CD4-positive, alpha-beta T cell treated with Interleukin-15 for 1 hour (primary cell): ENCODE measurements at places on chromosomes 7 and 10.

DNA sequence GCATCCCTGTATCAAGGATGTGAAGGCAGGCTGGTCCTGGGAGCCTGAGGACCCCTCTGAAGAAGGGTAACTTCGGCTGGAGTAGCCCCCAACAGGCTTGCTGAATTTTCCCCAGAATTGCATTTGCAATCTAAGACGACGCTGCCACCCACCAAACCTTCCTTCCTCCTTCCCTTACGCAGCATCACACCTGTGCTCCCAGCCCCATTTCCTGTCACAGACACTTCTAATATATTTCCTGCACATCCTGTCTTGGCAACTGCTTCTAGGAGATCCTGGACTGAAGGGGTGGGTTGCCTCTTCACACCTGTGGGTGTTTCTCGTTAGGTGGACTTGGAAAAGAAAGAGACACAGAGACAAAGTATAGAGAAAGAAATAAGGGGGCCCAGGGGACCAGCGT, 9.4 kb upstream of the PGAM1 start:
- no peak for DNase-seq

- DNase-seq: no peak
Observed at GRCh38 chr7:106681815-106682495, 21.0 kb upstream of the CCDC71L start.

DNA sequence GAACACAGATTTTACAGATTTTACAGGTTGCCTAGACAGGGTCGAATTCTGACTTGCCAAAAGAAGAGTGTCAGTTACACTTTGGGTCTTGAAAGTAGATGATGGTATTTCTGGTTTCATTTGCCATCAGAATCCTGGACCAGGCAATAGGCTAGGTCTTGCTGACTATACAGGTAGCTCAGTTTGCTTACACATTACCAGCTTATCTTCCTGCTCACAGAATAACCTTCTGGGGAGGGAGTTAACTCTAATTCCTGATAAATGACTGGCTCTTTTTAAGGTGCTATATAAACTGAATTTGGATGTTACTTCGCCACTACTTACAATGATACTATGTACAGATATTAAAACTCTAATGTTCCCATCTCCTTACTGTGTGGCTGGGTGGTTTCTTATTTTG, 39.8 kb downstream of the GBF1 start:
- DNase-seq: no peak

- no peak for DNase-seq
Observed at GRCh38 chr7:1270181-1270580, 37.5 kb downstream of the UNCX start.

DNA sequence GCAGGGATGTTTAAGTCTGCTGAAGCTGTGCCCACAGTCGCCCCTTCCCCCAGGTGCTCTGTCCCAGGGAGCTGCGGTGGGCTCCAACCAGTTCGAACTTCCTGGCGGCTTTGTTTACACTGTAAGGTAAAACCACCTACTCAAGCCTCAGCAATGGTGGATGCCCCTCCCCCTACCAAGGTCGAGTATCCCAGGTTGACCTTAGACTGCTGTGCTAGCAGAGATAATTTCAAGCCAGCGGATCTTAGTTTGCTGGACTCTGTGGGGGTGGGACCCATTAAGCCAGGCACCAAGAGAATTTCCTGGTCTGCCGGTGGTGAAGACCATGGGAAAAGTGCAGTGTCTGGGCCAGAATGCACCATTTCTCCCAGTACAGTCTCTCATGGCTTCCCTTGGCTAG, 56.0 kb downstream of the CCDC7 start:
- DNase-seq: no peak

DNA sequence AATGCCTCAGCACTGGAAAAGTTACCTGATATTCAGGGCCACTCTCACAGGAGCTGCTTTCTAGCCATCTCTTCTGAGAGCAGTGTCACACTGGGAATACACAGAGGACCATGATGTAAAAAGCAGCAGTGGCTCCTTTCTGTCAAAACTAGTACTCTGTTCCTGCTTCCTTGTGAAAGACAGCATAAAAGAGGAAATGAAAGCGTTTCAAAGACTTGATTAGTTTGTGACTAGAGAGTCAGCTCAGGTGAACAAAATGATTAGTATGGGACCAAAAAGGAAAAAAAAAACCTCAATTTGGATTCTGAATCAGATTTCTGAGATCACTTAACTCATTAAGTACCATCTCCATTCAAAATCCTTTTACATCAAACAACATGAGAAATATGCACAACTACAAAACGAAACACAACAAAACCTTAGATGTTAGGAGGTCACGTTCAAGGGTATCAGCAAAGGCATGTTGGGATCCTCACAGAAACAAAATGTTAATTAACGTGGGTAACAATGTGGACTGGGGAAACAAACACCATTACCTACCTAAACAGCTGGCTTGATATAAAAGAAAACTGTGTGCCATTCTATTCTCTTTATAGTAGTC, 103.7 kb downstream of the MACC1 start:
- DNase-seq: no peak

- no peak for DNase-seq
Observed at GRCh38 chr7:66279912-66280311, 74.8 kb downstream of the TPST1 start.

GRCh38 chr7:100126931-100127865, at the start of gene MBLAC1:
Gene MBLAC1, plus strand, starts transcription at chr7:100126967. Its CDS starts 429 bp downstream, at chr7:100127396.
- DNase-seq: peak; percentile 87

- DNase-seq: no peak
Observed at GRCh38 chr7:35753761-35754603, 46.9 kb upstream of the SEPTIN7 start.

GRCh38 chr10:129967579-129968019, 3.5 kb upstream of the EBF3 start:
- no peak for DNase-seq

GRCh38 chr7:21753071-21753470, 192.6 kb downstream of the CDCA7L start:
- no peak for DNase-seq

DNA sequence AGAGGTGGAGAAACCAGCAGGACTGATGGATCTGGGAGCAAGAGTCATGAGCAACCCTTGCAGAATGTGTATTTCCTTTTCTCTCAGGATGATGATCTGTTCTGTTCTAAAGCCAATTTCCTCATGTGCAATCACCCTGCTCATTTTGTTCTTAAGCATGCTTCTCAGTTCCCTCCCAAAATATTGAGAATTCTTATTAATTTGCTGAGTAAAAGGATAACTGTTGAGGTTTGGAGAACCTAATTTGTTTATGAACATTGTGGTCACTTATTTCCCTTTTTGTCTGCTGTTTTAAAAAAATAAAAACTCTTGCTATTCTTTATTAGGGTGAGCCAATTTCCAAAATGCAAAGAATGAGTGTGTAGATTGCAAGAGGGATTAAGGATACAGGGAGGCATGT, 106.8 kb downstream of the APBB1IP start:
- no peak for DNase-seq

- DNase-seq: no peak
Observed at GRCh38 chr7:76252021-76252420, 50.3 kb downstream of the SRRM3 start.

GRCh38 chr7:127585044-127585953, at the start of gene GCC1:
Gene GCC1, minus strand, starts transcription at chr7:127585596. Its CDS starts 414 bp downstream, at chr7:127585182.
- peak; percentile 92 for DNase-seq

DNA sequence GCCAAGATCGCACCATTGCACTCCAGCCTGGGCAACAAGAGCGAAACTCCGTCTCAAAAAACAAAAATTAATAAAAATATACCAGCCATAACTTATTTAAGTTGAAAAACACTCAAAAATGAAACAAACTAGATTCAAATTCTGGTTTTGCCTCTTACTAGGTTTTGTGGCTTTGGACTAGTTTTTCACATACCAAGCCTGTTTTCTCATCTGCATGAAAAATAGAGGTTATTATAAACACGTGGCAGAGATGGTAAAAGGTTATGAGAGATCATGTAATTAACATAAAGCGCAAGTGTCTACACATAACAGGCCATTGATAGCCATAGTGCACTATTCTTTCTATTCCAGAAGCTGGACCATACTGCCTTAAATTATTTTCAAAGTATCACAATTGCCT, 35.5 kb upstream of the CABCOCO1 start:
- DNase-seq: no peak

DNA sequence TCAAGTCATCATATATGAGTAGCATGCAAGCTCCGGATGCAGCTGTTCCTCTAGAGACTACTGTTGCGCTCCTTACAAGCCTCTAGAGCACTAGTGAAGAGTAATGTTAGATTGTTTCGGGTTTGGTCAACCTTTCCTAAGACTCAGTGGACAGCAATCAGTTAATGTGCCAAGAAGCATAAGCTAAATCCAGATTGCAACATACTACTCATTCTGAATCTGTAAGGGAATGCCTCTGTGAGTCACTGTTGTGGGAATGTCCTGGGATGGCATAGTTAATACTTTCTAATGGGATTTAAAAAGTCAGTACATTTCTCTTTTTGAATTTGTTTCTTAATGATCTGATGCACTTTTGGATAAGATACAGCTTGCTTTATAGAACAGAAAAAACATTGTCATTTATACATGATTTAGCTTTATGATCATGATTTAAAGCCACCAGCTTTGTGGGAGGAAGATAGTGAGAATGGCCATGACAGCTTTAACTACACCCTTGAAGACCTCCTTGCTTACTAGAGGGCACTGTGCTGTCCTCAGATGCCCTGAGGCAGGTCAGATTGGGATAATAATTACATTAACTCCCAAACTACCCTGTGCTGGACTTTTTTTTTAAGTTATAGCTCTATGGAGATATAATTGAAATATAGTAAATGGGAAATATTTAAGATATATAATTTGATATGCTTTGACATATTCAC, 138.4 kb downstream of the SDK1 start:
- no peak for DNase-seq

DNA sequence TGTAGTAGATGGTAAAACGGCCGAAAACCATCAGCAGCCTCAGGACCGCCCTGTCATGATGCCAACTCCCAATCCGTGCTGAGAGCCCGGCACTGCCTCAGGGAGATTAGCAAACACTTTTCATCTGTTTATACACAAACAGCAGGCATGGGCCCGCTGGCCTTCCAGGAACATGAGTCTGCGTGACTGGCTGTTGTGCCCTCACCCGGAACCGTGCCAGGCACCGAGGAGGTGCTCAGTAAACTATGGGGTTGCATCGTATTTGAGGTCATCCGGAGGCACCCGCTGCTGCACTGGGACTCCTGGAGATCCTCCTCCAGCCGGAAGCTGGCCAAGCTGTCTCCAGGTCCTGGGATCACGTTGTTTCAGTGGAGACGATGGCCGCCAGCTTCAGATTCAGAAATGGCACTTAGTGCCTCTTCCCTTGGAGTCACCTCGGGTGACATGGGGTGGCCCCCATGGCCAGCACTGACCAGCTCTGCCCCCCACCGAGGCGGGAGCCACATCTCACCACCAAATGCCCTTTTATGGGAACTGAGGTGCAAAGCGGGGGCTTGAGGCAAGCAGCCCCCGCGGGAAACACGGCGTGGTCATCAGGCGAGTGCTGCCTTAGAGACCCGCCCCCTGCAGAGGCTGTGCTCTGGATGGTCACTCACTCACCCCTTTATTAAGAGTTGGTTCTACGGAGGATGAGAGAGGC, 585.9 kb downstream of the PTPRN2 start:
- DNase-seq: no peak

- no peak for DNase-seq
Observed at GRCh38 chr7:72062666-72063065, 349.5 kb downstream of the CALN1 start.

GRCh38 chr7:128066858-128067257, 35.6 kb upstream of the LRRC4 start:
- no peak for DNase-seq

DNA sequence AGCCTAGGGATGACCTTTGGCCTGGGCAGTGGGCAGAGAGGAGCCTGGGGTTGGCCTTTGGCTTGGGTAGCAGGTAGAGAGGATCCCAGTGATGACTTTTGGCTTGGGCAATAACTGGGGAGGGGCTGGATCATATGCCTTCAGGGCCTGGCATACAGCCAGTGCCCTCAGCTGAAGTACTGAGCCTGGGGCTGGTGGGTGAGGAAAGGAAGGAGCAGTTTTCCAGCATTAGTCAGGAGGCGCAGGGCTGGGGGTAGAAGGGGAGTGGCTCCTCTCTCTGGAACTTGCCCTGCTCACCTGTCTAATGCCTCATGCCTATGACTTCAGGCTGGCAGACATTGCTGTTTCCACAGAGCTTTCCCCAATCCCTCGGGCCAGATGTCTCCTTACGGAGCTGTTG, 15.2 kb upstream of the COMTD1 start:
- DNase-seq: no peak

GRCh38 chr7:94182066-94182465, 177.9 kb upstream of the BET1 start:
- no peak for DNase-seq

- DNase-seq: no peak
Observed at GRCh38 chr10:23899166-23899565, 309.8 kb upstream of the KIAA1217 start.

- DNase-seq: no peak
Observed at GRCh38 chr7:97006055-97006815, 882 bp downstream of the DLX6 start.

DNA sequence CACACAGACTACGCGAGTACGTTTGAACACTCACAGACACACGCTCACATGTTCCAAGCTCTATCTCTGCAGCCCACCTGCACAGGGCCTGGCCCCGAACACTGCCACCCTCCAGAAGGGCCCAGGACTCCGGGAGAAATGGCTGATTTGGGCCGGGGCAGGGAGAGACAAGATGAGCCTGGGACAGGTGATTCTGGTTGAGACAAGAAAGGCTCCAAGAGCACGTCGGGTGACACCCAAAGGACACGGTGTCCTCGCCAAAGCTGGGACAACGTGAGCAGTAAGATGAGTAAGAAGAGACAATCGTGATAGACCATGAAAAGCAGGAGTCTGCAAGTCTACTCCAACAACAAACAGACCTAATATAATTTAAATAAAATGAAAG, 9.2 kb downstream of the GPER1 start:
- no peak for DNase-seq

DNA sequence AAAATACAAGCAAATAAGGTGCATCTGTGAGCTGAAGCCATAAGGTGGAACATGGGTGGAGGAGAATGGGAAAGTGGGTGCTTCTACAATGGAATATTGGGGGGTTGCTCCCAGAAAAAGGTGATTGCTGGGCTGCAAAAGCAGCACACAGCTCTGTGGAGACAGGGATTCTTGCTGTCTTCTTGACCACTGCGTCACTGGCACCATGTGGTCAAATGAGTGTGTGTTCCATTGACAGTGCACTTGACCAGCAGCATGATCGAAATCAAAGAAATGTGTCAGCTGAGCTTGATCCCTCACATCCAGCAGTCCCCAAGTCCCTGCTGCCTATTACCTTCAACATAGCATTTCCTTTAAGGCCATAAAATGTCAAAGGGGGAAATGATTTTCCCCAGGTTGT, 56.2 kb downstream of the GPR26 start:
- DNase-seq: no peak
